ENCODE measurements at places on chromosomes 16 and 17. TPM values are rescaled to one million over a fixed set of nuclear protein-coding genes. Genes with fewer than 3 reads are reported as not detected.

The FAM20A gene
- total RNA-seq = 0.94 TPM

The GP2 gene
- not detected for total RNA-seq

The MC1R gene
- total RNA-seq = 12.2 TPM

The RUSF1 gene
- 74.7 TPM for total RNA-seq

The LPO gene
- total RNA-seq = not detected

The RPA1 gene
- 58.8 TPM for total RNA-seq

The DYNLL2 gene
- total RNA-seq = 11.8 TPM

The ITPRIPL2 gene
- 37.8 TPM for total RNA-seq

The ANKRD40CL gene
- total RNA-seq = not detected

The EIF3CL gene
- 80.9 TPM for total RNA-seq

The KRT222 gene
- total RNA-seq = not detected

The PROCA1 gene
- 10.3 TPM for total RNA-seq

The CHAD gene
- not detected for total RNA-seq

The DLX3 gene
- total RNA-seq = not detected

The KRTAP17-1 gene
- total RNA-seq = not detected

The GAST gene
- not detected for total RNA-seq

The LPCAT2 gene
- 33.8 TPM for total RNA-seq

The DLX4 gene
- total RNA-seq = 0.53 TPM

The KRTAP1-3 gene
- total RNA-seq = not detected

The INCA1 gene
- not detected for total RNA-seq
